Stomach (tissue), 19 donors: ENCODE measurements at places on chromosomes 11 and 22. TPM values are rescaled to one million over a fixed set of nuclear protein-coding genes. Genes with fewer than 3 reads are reported as not detected.

GRCh38 chr11:93917673-93918072 lies 67.3 kb upstream of the VSTM5 start:
- no peak for DNase-seq

The CDC42BPG gene
- total RNA-seq = 53.3 TPM

The SLC7A4 gene
- total RNA-seq = not detected

DNA sequence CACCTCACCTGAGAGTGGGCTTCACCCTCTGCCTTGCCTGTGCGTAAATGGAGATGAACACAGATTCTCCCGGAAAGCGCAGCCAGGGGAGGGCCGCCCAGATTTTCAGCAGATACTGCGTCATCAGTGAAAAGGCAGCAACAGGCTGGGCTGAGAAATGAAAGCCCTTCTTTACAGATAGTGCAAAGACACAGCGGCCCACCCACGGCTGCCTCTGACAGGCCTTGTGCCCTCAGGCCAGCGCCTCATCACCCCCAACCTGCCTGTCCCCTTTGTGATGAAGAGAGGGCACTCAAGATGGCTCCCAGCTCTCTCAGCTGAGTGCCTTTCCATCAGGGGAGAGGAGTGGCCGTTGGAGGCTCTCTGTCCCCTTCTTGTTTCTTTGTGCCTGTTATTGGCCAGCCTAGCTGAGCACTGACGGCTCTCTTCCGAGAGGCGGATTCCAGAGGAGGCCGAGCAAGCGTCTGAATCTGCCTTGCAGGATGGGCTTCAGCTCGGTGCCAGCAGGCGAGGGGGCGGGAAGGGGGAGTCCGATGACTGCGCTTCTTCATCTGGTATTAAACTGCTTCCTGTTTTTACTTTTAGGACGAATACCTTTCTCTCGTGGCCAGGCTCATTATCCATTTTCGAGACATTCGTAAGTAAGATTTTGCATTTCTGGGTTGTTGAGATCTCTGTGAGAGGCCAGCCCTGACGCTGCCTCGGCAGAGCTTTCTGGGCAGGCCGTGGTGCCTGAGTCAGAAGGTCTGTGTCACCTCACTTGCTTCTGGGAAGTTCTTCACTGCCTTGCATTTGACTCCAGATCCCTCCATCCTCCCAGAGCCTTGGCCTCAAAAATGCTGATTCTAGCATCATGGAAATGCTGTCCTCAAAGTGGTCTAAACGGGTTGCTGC lies 43.7 kb downstream of the MED15 start:
- peak; percentile 77 for DNase-seq

The OR2AG1 gene
- under 0.01 TPM for total RNA-seq

The TSPAN18 gene
- total RNA-seq = 25.9 TPM

GRCh38 chr11:72751116-72752087 lies 806 bp downstream of the ARAP1 start:
- DNase-seq = no peak

- no peak for DNase-seq
Measured at GRCh38 chr22:44928711-44929358, 81.0 kb downstream of the PHF21B start.

GRCh38 chr11:64078905-64079304 lies 43.2 kb downstream of the FLRT1 start:
- DNase-seq = no peak

- DNase-seq = no peak
Measured at GRCh38 chr11:127972816-127973215, 614.5 kb downstream of the ETS1 start.

GRCh38 chr11:43035086-43035485 lies 276.7 kb upstream of the API5 start:
- DNase-seq = peak; percentile 30

The IPO7 gene
- 172 TPM for total RNA-seq

DNA sequence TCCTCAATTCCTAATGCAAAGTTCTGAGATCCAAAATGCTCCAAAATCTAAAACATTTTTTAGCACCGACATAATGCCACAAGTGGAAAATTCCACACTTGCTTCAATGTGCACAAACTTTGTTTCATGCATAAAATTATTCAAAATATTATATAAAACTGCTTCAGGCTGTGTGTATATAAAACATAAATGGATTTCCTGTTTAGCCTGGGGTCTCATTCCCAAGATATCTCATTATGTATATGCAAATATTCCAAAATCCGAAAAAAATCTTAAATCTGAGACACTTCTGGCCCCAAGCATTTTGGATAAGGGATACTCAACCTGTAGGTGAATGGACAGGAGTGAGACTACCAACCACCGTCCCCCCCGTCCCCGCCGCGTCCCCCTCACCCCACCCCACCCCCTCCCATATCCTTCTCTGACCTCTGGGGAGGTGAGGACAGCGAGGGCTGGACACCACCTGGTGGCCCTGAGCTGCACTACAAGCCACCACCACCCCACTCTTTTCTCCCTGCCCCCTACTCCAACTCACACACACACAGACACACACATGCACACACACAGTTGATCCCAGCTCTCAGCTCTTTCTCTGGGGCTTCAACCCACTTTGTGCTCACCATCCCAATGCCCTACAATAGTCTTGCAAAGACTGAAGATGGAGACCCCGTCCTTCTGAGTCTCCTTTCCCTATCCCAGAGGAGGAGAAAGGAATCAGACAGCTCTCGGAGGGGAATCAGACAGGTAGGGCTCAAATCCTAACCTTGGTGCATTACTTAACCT lies 101.0 kb downstream of the PDE2A start:
- peak; percentile 62 for DNase-seq

- DNase-seq = no peak
Measured at GRCh38 chr22:37599153-37599552, 9.5 kb upstream of the GGA1 start.

DNA sequence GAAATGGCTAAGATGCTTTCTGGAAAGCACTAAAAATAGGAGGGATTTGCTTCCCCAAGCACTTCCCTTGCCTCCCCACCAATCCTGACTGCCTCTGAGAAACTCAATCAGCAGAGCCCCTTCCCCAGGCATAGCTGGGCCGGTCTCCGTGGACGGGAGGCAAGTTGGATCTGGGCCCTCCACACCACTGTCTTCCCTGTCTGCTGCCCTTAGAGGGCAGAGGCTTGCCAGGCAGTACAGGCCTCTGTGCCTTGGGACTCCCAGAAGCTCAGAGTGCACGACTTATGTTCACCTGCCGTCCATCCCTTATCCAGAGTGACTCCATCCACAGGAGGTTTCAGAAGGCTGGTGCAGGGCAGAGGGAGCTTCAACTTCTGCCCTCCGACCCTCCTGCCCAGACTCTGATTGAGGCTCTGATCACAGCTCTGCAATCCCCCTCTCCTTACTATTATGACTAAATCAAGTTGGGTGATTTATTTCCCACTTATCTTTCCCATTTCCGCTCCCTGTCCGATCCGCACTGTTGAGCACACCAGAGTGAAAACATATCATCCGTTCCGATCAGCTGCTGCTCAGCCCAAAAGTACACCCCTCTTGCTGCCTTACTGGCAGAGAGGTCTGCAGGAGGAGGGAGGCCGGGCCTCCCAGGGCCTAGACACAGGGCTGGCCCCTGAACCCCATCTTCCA lies 71.8 kb downstream of the DSCAML1 start:
- DNase-seq = no peak

The DEFB131B gene
- total RNA-seq = not detected

- DNase-seq = peak; percentile 85
Measured at GRCh38 chr11:126153972-126154371, 57.5 kb downstream of the RPUSD4 start.

GRCh38 chr11:125175166-125175565 lies 10.6 kb downstream of the PKNOX2 start:
- no peak for DNase-seq

- no peak for DNase-seq
Measured at GRCh38 chr11:105244160-105244825, 104.7 kb upstream of the CARD18 start.

The STX3 gene
- total RNA-seq = 56.2 TPM

DNA sequence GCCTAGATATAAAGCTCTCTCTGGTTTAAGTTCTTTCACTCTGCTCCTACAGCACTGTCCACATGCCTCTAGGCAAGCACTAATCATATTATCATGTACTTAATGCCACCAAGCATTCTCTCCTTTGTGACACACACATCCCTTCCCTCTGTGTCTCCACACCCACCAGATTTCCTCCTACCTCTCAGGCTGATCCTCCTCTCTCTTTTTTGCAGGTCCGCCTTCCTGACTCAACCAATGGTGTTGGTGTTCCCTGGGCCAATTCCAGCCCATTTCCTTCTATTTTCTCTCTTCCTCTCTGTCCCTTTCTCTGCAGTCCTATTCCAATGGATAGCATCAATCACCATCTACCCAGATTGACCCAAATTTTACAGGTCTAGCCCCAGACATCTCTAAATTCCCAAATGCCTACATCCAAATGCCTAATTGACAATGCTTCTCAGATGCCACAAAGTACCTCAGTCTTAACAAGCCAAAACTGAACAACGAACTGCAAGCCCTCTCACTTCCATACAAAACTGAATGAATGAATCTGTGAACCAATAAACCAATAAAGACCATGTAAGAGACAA lies 504 bp upstream of the ZNF215 start:
- DNase-seq = peak; percentile 12

The DCHS1 gene
- 16.5 TPM for total RNA-seq

The RPS6KB2 gene
- 36.8 TPM for total RNA-seq

The MS4A6A gene
- 97.4 TPM for total RNA-seq

DNA sequence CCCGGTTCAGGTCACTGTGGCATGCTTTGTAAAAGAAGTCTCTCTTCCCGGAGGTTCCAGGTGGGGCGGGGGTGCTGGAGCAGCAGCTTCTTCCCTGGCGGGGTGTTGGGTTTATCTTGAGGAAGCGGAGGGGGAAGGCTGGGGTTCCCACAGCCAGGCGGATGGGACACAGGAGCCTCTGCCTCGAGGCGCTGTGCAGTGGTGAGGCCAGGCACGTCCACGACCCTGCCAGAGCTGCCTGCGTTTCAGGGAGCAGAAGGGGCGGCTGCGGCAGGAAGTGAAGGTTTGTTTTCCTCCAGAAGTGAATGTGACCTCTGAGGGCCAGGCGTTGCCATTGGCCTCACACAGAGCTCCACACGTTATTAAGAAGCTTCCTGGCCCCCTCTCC lies 20.1 kb upstream of the ADORA2A start:
- no peak for DNase-seq

GRCh38 chr11:122671400-122671891 lies 15.9 kb downstream of the UBASH3B start:
- DNase-seq = no peak

The KCNA4 gene
- 2.2 TPM for total RNA-seq

DNA sequence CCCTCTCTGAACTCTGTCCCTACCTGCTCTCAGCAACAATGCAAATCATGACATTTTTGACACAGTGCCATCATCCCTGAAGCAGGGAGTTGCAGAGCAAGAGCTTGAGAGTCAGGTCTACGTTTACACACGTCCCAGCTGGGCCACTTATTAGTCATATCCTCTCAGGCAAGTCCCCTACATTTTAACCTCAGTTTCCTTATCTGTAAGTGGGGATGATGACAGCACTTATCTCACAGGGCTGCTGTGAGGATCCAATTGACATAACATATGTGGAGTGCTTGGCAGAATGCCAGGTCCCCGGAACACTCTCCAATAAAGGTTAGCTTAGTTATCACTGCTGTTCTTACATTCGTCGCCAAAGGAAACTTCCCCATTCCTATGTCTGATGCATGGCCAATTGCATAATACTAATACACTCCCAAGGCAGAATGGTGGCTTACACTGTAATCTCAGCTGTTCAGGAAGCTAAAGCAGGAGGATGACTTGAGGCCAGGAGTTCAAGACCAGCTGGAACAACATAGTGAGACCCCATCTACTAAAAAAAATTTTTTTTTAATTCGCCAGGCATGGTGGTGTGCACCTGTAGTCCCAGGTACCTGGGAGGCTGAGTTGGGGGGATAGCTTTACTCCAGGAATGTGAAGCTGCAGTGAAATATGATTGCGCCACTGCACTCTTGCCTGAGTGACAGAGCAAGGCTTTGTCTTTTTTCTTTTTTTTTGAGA lies 16.6 kb downstream of the ASCC2 start:
- peak; percentile 94 for DNase-seq

- DNase-seq = no peak
Measured at GRCh38 chr11:90556606-90557005, 333.8 kb upstream of the CHORDC1 start.
